EL (cell line): ENCODE measurements at places on chromosomes 5 and 9.

DNA sequence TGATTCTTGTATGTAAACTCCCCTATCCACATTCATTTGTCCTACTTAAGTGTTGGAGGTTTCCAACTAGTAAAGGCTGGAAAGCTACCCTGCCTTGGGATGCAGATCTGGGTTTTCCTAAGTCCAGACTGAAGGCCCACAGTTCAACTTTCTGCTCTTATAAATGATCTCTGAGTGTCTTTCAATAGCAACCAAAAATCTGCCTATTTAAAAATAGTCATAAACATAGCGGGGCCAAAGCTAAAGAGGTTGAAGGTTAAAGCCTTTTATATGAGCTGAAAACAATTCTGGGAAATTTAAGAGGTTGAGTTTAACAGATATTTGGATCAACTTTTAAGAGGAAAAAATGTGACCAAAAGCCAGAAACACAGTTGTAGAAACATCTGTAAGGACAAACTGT, 87.2 kb downstream of the NTRK2 start:
- DNase-seq, result no peak

- DNase-seq, result peak; percentile 13
Measured at GRCh38 chr5:36073595-36074216, 7.0 kb upstream of the UGT3A2 start.

DNA sequence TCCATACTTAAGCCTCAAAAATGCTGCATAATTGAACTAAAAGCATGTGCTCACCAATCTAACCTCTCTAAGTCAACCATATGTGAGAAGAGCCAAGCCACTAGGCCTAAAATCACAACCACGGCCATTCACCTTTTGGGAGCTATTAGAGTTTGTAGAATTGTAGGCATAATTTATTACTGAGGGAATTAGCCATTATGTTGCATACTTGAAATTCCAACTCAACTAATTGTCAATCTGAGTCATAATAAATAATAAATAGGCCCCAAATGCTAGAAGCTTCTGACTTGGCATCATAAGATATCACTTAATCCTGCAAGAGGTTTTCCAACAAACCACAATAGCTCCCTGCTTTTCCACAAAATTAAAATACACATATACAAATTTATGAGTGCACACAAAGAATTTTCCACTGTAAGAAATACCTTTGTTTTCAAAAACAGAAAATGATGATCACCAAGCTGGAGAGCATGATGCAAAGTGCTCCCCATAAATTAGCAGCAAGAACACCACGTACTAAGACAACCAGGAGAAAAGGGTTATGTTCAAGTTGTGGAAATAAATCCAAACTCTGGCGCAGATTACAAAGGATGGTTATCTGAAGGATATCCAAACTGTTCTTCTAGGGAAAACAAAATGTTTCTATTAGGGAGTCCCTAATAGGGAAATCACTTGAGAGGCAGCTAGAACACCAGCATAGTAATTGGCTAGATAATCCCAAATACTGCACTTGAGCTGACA, 250.0 kb upstream of the SLC30A5 start:
- DNase-seq, result peak; percentile 40

DNA sequence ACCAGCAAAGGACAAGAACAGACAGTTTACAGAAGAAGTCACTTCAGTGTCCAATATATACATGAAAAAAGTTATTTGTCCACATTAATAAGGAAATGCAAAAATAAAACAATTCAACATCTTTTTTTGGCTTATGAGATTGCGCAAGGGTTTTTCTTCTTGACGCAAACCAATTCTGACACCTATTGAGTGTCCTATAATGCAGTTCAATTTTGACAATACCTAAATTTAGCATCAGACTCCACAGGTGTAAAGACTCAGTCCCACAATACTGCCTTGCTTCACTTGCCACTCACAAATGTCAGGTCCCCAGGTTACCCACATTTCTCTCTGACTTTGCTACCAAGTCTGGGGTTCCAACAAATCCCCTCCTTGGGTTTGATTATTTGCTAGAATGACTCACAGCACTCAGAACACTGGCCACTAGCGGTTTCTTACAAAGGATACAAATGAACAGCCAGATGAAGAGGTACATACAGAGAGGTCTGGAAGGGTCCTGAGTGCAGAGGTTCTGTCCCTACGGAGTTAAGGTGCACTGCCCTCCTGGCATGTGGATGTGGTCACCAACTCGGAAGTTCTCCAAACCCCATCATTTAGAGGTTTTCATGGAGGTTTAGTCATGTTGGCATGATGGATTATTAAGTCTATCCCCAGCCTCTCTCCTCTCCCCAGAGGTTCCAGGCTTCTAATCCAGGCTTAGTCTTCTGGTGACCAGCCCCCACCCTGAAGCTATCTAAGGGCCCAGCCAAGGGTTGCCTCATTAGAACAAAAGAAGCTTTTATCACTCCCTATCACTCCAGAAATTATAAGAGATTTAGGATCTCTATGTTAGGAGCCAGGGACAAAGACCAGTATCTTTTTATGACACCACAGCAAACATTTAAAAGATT, 27.0 kb upstream of the SLC22A5 start:
- DNase-seq, result no peak

- DNase-seq, result peak; percentile 47
Measured at GRCh38 chr9:125948887-125949596, 201.9 kb downstream of the PBX3 start.

GRCh38 chr9:131258186-131258585, 18.1 kb downstream of the FAM78A start:
- DNase-seq, result no peak

DNA sequence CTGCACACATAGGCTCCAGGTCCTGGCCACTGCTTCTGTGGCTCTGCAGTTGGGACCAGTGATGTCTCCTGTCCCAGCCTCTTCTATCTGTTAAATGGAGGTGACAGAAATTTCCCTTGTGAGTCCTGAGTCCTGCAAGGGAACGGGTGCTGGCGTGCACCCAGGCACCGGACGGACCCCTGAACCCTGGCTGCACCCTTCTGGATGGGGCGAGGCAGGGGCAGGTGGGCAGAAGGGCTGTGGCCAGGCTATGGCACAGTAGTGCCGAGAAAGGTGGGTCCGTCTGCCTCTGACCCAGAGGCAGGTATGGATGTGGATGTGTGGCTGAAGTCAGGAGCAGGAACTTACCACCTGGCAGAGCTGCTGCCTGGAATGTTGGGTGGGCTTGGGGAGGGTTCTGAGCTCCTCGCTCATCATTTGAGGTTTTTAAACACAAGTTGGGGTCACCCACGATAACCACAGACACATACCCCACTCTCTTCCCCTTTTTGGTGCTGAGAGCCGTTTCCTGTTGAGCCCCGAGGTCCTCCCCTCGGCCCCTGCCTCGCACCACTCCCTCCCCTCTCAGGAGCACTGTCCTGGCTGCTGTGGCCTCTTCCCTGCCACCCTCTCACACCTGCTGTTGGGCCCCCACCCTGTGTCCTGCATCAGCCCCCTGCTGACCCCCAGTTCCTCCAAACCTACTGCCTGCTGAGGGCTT, 82.0 kb downstream of the COL5A1 start:
- DNase-seq, result no peak

DNA sequence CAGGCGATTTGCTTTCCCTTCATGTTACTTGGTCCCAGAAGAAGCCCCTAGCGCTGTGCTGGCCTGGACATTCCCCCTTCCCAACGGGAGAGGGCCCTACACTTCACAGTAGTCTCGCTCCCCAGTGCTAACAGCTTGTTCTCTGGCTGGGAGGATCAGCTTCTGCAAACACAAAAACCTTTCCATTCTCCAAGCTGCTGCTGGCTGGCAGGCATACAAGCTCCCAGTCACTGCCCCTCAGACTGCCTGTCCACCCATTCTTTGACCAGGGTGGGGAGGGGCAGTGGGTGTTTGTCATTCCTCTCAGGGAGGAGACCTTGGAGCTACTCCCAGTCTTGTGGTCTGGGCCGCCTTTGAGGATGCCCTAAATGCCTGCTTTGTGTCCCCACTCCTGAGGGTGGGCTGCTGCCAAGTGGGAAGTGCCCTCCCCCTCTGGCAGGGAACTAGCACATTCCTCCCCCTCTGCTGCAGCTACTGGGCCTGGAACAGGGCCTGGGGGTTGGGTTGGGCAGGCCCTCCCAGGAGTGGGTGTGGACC, 20.8 kb downstream of the ENHO start:
- peak; percentile 44 for DNase-seq

GRCh38 chr9:99003308-99003707, 59.6 kb downstream of the COL15A1 start:
- no peak for DNase-seq

DNA sequence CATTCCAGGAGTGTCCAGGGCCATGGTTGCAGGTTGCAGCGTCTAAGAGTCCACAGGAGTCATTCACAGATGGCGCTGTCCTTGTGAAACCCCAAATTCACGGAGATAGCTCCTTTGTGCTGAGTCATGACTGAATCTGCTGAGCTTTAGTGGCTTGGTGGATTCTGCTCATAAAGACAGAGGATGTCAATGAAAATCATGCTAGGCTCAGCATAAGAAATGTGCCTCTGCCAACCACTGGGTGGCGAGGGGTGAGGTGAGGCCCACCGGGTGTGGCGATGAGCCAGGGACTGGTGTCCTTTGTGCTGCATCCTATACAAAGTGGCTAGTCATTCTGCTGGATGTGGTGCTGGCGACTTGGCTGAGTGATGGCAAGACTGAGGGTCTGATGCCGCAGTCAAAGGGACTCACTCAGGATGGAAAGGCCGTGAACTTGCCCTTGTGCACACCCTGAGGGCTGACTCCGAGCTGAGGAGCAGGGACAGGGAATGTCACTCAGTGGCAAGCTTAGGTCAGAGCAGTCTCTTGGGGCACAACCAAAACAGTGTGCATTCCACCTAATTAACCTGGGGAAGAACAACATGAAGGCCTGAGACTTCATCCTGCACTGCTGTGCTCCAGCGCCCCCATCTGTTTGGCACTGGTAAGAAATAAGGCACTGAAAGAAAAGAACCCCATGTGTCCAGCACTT, 71.5 kb downstream of the DAP start:
- peak; percentile 70 for DNase-seq

DNA sequence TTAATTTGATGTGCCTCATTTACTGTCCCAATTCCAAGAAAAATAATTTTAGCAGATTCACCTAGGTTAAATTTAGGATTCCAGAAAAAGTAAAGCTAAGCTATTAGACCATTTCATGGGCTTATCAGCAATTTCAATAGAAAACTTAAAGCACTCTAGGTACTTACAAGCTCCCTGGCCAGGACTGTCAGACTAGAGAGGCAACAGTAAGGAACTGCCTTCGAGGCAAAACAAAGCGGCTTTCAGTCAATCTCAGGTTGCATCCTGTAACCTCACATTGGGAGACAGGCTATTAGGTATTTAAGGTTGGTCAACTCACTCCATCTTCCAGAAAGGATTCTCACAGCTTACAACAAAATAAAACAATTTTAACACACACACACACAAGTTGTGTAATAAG, 48.7 kb upstream of the FSD1L start:
- DNase-seq, result no peak

GRCh38 chr5:175216991-175217390, 227.0 kb downstream of the DRD1 start:
- DNase-seq, result peak; percentile 83

DNA sequence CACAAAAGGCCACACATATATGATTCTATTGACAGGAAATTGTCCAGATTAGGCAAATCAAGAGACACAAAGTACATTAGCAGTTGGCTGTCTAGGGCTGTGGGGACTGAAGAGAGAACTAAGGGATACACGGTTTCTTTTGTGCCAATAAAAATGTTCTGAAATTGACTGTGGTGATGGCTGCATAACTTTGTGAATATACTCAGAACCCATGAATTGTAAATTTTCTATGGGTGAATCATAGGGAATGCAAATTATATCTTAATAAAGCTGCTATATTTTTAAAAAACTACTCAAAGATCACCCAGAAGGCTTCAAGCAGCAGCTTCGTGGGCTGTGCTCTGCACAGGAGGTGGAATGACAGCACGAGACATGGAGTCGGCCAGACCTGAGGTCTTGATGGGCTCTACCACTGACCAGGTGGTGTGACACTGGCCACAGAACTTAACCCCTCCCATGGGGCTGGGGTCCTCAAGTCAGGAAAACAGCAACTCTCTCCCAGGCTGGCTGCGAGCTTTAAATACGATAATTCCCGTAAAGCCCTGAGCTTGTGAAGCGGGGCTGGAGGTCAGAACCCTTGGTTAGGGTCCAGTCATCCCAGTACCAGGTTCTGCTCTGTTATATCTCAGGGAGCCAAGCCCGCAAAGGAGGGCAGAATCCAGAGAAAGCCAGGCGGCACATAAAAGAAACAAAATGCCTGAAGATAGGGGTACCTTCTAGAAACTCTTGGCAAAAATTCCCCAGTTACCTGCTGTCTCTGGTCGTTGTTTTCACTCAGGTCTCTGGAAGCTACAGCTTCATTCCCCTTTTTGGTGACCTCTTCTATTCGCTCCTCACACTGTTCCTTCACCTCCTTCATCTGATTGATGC, 59.1 kb downstream of the GOLM1 start:
- DNase-seq, result peak; percentile 25

GRCh38 chr9:89701221-89701798, 96.5 kb downstream of the GADD45G start:
- DNase-seq, result no peak

DNA sequence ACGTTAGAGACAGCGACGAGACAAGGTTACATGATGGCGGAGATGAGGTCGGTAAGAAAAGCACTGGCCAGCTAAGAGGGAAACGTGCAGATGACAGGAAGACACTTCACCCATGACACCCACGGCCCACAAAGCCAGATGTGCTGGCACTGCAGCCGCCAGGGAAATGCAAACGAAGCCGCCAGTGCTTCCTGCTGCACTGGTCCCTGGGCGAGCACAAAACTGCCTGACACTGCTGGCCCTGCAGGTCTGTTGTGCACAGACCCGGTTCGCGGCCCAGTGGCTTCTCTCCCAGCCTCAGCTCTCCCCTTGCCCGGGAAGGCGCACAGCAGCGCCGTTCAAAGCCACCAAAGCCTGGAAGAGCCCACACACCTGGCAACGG, 20.3 kb downstream of the QSOX2 start:
- DNase-seq, result no peak

GRCh38 chr9:108815156-108815555, 40.6 kb downstream of the ACTL7B start:
- DNase-seq, result no peak

DNA sequence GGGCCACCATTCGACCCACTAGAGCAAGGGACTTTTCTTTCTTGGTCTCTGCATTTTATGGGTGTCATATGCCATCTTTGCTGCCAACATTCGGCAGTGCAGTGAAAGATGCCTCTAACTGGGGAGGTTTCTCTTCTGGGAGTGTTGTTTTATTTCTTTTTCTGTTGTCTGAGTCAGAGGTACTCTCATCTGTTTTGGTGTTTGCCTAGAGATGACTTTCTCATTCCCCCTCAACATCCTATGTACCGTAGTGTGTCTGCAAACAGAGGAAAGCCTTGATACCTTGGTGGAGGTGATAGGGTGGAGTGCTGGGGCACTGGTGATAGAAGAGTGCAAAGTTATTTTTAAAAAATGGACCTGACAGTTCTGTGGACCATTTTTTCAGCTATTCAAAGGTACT, 182.1 kb downstream of the ARHGAP26 start:
- no peak for DNase-seq

- no peak for DNase-seq
Measured at GRCh38 chr9:2427120-2427891, 194.3 kb upstream of the VLDLR start.

DNA sequence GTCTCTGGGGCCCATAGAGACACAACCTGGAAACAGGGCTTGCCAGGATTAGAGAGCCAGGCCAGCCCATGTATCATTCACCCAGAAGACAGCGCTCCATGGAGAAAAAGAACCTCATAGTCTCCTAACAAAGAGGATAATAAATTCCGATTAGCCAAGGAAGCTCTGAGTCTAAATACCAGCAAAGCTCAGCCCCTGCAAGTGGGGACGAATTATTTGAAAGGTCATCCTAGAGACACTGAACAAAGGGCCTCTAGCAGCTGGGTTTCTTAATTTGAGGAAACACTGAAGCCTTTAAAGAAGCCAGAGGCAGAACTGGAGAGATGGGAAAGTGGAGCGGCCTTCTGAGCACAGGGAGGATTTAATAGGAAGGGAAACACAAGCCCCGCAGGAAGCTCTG, 287.1 kb upstream of the ZNF462 start:
- no peak for DNase-seq
